ENCODE measurements at places on chromosomes 5 and 9.

GRCh38 chr9:35611230-35611797 is 6.3 kb downstream of the TESK1 start:
- DNase-seq = no peak

- DNase-seq = no peak
Measured at GRCh38 chr9:5630081-5630507, 1.2 kb downstream of the RIC1 start.

DNA sequence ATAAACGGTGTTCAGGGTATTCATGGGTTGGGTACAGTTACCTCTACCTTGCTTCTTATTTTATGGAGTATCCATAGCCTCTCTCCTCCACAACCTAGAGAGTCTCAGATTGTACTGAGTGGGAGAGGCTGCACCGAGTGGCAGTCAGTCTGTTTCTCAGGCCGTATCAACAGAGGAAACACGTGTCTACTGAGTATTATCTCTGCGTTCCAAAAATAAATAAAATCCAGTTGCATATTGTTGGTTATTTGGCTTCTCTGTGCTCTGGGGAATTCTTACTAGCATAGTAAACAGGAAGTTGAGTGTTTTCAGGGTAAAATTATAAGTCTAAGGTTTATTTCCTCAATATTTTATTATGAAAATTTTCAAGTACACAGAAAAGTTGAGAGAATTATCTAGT is 231.0 kb downstream of the ARHGEF28 start:
- no peak for DNase-seq

DNA sequence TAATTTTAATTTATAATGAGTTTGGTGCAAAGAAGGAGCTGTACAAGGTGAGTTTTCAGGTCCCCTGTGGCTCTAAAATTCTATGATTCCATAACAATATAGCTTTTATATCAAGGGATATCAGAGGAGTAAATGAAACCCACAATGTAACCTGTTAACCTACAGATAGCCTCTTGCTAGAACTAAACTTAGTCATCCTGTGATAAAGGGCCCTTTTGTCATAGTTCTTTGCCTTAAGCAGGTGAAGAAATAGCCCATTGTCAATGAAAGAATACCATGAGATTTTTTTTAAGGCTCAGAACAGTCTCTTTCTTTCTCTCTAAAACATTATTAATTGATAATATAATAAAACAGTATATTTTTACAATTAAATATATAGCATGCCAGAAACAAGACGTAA is 127.8 kb downstream of the NFIB start:
- DNase-seq = no peak

DNA sequence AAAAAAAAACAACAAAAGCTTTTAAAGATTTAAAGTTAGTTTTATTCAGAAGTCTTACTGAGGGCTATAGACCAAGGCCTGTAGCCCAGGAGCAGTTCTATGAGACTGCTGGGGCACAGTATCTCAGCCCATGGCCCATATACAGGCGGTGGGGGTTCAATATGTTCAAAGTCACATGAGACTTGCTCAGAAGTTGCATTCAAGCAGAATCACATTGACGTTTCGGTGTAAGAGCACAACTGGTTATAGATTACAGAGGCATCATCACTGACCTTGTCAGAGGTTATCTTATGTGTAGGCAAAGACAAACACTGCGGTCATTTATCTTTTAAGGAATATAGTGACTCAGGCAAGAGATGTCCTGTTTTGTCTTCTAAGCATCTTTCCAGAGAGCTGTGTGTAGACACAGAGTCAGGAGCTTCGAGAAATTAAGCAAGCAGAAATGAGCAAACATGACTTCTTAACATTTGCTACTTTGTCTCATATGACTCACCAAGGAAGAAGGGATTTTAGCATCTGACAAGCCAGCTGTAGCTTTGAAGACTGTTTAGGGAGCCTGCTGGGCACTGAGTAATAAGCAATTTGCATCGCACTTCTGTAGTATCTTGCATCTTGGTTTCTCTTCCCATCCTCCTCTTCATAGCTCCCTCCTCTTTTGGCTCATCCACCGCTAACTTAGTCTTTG is 12.9 kb upstream of the F2RL1 start:
- DNase-seq = no peak

- DNase-seq = no peak
Measured at GRCh38 chr9:99491408-99492158, 269.5 kb downstream of the SEC61B start.

DNA sequence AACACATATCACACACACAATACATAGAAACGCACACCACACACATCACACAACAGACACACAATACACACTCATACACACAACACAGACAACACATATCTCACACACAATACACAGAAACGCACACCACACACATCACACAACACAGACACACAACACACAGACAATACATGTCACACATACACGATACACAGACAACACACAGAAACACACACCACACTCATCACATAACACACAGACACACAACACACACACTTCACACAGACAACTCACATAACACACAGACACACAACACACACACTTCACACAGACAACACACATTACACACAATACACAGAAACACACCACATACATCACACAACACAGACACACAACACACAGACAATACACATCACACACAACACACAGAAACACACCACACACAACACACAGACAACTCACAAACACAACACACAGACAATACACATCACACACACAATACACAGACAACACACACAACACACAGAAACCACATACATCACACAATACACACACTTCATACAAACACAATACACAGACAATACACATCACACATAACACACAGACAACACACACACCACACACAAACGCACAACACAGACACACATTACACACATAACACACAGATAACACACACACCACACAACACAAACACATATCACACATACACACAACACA is 4.3 kb upstream of the CCDC187 start:
- DNase-seq = no peak

DNA sequence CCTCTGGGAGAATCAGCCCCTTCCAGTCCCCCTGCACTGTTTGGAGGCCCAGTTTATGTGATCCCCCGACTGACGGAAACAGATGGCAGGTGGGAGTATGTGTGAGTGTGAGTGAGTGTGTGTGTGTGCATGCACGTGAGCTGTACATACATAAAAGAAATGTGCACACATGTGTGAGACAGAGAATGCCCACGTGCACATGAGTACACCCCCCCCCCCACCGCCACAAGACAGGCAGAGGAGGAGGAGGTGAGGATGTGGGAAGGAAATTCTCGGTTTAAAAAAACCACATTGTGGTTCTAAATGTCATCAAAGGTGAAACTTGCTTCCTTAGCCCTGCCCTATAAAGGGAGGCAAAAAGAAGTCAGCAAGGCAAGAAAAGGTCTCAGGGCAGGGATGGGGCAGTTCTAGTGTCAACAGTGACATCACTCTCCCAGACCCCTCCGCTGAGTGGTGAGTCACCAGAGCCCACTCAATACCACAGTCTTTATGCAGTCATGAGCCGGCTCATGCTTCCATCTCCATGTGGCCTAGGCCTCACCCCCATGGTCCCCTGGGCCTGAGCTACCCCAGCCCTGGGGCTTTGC is 79.2 kb upstream of the HSPA9 start:
- no peak for DNase-seq

DNA sequence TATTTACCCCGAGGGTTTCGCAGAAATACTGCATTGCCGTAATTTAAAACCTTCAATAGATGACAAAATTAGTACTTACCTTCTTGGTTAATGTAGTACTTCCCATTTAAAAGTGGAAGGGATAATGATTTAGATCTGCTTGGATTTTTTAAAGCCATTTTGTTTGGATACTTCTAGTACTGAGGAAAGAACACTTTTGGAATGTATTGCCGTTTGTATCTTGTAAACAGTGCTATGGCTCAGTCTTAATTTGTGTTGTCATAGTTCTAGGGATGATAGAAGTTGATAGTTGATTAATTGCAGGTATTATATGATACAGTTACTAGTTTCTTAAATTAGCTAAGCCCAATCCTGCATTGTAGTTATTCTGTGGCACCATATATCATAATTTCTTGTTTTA is 33.1 kb downstream of the TNPO1 start:
- DNase-seq = no peak

GRCh38 chr9:79193001-79193400 is 378.8 kb upstream of the TLE4 start:
- DNase-seq = no peak

GRCh38 chr5:104498281-104498680 is 935.7 kb upstream of the NUDT12 start:
- no peak for DNase-seq

DNA sequence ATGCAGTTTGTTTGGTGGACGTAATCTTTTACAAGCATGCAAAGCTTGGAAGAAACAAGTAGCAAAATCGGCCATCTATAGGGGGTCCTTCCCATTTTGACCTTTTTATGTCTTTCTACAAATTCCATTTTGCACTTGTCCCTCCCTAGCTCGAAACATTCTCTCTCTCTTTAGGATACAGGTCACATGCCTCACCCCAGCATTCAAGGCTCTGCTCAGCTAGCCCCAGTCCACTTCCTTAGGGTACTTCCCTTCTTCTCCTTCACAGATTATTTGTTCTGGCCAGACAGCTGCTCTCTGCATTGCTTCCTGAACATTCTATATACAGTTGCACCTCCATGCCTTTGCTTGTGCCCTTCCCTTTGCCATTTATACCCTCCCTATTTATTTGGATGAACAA is 31.7 kb upstream of the TRIM14 start:
- no peak for DNase-seq

- DNase-seq = no peak
Measured at GRCh38 chr9:79945016-79945415, 373.3 kb downstream of the TLE4 start.

- DNase-seq = no peak
Measured at GRCh38 chr5:2410451-2410850, 341.0 kb downstream of the IRX2 start.

Measured in tibial artery (tissue), 4 donors.